ENCODE measurements at places on chromosomes 2 and 18. TPM values are rescaled to one million over a fixed set of nuclear protein-coding genes. Genes with fewer than 3 reads are reported as not detected.

DNA sequence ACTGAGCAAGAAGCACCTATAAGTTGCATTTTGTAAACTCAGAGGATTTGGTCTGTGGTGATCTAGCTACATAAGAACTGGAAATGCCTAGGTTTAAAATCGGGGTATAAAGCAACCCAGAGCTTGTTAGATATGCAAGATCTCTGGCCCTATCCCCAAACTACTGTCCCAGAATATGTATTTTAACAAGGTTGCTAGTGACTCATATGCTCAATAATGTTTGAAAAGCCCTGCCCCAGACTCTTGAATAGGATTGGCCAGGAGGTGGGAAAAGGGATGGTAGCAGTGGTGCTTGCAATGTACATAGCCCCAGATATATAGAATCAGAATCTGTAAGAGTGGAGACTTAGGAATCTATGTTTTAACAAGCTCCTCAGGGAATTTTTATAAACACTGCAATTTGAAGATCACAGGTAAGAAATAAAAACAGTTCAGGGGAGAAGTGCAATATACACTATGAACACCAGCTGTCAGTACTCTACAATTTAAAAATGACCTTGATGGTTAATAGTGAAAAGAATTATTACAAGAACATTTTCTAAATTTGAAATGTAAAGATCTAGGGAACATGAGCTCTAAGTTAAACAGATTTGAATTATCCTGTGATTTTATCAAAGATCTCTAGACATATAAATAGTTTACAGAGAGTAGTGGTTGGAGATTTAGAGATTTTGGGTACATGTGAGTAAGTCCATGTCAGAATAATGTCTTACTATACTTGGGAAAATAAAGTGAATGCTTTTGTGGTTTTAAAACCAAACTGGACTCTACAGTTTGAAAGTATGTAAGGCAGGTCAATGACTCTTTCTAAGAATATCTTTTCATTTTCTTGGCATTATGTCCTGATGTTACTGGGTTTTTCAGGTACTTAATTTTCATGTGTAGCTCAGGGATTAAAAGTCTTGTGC lies 7.7 kb upstream of the MMADHC start:
- H3K27ac ChIP-seq: no peak overlapping the region
- H3K4me3 ChIP-seq: no peak overlapping the region
- no peak for DNase-seq
- peaks cover 9% of the 10 kb centered on the region for H3K4me1 ChIP-seq
- peaks cover 5% of the 10 kb centered on the region for H3K36me3 ChIP-seq

DNA sequence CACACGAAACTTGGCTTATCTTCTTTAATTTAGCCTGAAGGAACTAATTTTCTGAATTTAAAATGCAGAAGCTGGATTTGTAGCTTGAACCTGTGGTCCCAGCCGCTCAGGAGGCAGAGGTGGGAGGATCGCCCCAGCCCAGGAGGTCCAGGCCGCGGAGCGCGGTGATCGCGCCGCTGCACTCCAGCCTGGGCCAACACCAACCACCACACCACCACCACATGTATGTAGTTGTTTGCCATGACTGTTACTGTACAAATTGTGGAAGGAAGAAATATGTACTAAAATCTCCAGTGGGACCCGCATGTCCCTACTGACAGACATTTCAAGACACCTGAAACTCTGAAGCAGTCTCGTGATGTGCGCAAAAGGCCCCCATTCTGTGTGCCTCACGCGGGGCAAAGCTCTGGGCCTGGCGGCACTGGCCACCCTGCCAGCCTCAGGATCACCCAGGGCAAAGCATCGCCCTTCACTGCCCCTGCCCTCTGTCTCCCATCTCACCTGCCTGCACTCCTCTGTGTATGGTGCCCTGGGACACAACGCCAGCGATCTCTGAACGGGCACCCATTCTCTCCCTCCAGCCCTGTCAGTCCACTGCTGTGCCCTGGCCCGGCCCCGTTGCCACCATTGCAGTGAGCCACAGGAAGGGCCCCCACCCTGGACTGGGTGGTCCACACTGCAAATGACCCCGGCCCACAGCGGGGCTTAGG lies 10.1 kb upstream of the ADI1 start:
- no peak overlapping the region for H3K27ac ChIP-seq
- H3K4me3 ChIP-seq: no peak overlapping the region
- peaks cover 9% of the 10 kb centered on the region for H3K4me1 ChIP-seq
- H3K27me3 ChIP-seq: no peaks in the 10 kb centered on the region
- H3K36me3 ChIP-seq: no peaks in the 10 kb centered on the region
- no peak for DNase-seq

GRCh38 chr18:27750014-27750413 lies 426.9 kb downstream of the CDH2 start:
- H3K27me3 ChIP-seq: no peaks in the 10 kb centered on the region
- no peak overlapping the region for H3K4me3 ChIP-seq
- H3K27ac ChIP-seq: no peak overlapping the region
- H3K4me1 ChIP-seq: no peaks in the 10 kb centered on the region
- no peak for DNase-seq

GRCh38 chr18:28823506-28824182 lies 646.7 kb upstream of the CDH2 start:
- no peaks in the 10 kb centered on the region for H3K4me1 ChIP-seq
- H3K27me3 ChIP-seq: no peaks in the 10 kb centered on the region
- no peaks in the 10 kb centered on the region for H3K36me3 ChIP-seq
- H3K4me3 ChIP-seq: no peak overlapping the region
- H3K27ac ChIP-seq: no peak overlapping the region

DNA sequence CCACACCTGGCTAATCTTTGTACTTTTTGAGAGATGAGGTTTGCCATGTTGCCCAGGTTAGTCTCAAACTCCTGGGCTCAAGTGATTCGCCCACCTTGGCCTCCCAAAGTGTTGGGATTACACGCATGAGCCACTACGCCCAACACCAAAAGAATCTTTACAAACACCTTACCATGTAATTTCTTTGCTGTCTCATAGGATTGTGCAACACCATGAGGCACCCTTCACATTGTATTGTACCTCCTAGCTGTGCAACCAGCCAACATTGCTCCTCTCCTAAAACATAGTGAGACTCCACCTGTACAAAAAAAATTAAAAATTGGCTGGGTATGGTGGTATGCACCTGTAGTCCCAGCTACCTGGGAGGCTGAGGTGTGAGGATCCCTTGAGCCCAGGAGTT lies 3.1 kb upstream of the MFSD6 start:
- H3K4me1 ChIP-seq: peaks cover 19% of the 10 kb centered on the region
- H3K27ac ChIP-seq: no peak overlapping the region
- no peaks in the 10 kb centered on the region for H3K36me3 ChIP-seq
- DNase-seq: no peak
- H3K27me3 ChIP-seq: no peaks in the 10 kb centered on the region

GRCh38 chr2:99881901-99882591 lies 260.3 kb downstream of the AFF3 start:
- H3K36me3 ChIP-seq: no peaks in the 10 kb centered on the region
- H3K27me3 ChIP-seq: peaks cover 10% of the 10 kb centered on the region
- H3K4me3 ChIP-seq: no peak overlapping the region
- H3K4me1 ChIP-seq: no peaks in the 10 kb centered on the region
- no peak for DNase-seq
- no peak overlapping the region for H3K27ac ChIP-seq

- H3K36me3 ChIP-seq: peaks cover 6% of the 10 kb centered on the region
- H3K4me1 ChIP-seq: peaks cover 43% of the 10 kb centered on the region
- no peak overlapping the region for H3K4me3 ChIP-seq
- DNase-seq: no peak
Measured at GRCh38 chr2:229899604-229900003, 22.2 kb downstream of the TRIP12 start.

DNA sequence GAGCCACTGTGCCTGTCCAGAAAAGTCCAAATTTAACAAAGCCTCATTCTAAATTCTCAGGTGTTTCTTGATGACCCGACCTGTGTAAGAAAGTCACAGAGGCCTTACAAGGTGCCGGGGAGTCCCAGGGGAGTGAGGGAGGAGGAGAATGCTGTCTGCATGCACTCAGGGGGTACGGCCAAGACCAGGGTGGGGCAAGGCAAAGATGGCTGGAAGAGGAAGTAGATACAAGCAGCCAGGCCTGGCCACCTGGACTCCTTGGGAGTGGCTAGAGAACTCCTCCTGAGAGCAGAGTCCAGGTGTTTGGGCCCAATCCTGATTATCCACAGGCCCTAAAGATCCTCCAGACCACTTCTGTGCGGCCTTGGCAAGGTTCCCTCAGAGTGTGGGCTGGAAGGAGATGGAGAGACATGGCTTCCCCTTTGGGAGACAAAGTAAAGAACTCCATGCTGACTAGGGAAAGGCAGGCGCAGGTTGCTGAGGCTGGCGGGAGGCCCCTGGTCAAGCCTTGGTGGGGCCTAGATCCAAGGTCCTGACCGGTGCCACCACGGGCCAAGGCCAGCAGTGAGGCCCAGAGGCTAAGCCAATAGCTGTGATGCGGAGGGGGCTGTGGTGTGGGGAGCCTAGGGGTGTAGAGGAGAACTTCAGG lies 74.7 kb downstream of the COPS8 start:
- H3K27me3 ChIP-seq: peaks cover 29% of the 10 kb centered on the region
- DNase-seq: no peak
- H3K36me3 ChIP-seq: peaks cover 7% of the 10 kb centered on the region

- no peaks in the 10 kb centered on the region for H3K27me3 ChIP-seq
- peaks cover 2% of the 10 kb centered on the region for H3K36me3 ChIP-seq
- H3K27ac ChIP-seq: no peak overlapping the region
- H3K4me1 ChIP-seq: peaks cover 15% of the 10 kb centered on the region
Measured at GRCh38 chr2:28445448-28446258, 50.2 kb upstream of the PLB1 start.

GRCh38 chr2:95347681-95348608 lies 50.8 kb downstream of the KCNIP3 start:
- no peak overlapping the region for H3K27ac ChIP-seq
- H3K4me3 ChIP-seq: no peak overlapping the region
- peaks cover 2% of the 10 kb centered on the region for H3K36me3 ChIP-seq
- peaks cover 39% of the 10 kb centered on the region for H3K27me3 ChIP-seq

- H3K27ac ChIP-seq: no peak overlapping the region
- H3K36me3 ChIP-seq: no peaks in the 10 kb centered on the region
- no peak overlapping the region for H3K4me3 ChIP-seq
- no peaks in the 10 kb centered on the region for H3K27me3 ChIP-seq
- H3K4me1 ChIP-seq: no peaks in the 10 kb centered on the region
Measured at GRCh38 chr18:68925268-68925667, 127.4 kb downstream of the CCDC102B start.

GRCh38 chr18:62342884-62343283 lies 17.8 kb downstream of the TNFRSF11A start:
- H3K36me3 ChIP-seq: peaks cover 2% of the 10 kb centered on the region
- no peak overlapping the region for H3K27ac ChIP-seq
- DNase-seq: no peak
- peaks cover 11% of the 10 kb centered on the region for H3K4me1 ChIP-seq

GRCh38 chr2:113112871-113113270 lies 14.5 kb upstream of the IL1RN start:
- DNase-seq: no peak
- H3K36me3 ChIP-seq: no peaks in the 10 kb centered on the region
- no peak overlapping the region for H3K27ac ChIP-seq
- H3K27me3 ChIP-seq: peaks cover 17% of the 10 kb centered on the region
- H3K4me3 ChIP-seq: no peak overlapping the region

FBLN7 gene
- total RNA-seq: 21.7 TPM
